ENCODE measurements at places on chromosomes 4 and X. TPM values are rescaled to one million over a fixed set of nuclear protein-coding genes. Genes with fewer than 3 reads are reported as not detected.

GRCh38 chr4:139554893-139555704, 920 bp downstream of the SETD7 start:
- peak; percentile 85 for DNase-seq

The JCHAIN gene
- 700 TPM for total RNA-seq

The RNF175 gene
- total RNA-seq, result 5.9 TPM

GRCh38 chr4:147683188-147683591, 773 bp downstream of the PRMT9 start:
- DNase-seq, result no peak

- no peak for DNase-seq
These were observed 532 bp downstream of the RPS4X start for GRCh38 chrX:72276478-72276953.

DNA sequence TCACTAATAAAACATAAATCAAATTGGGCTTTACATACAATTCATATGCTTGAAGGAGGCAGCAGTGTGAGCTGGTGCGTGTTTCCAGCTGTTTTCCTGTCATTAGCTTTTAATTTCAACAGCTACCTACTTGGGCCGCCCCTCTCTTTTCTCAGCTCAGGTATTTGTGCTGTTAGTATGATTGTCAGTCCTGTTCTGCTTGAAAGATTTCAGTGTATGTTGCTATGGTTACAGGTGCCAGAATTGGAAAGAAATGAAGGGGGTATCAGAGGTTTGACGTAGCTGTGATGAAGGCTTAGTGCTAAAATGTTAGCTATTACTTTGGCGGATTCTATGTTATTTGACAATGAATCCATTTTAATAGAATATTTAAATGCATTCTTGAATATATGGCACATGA, 440.3 kb downstream of the ZIC3 start:
- no peak for DNase-seq

GRCh38 chrX:153621949-153622598, 23.1 kb upstream of the CCNQ start:
- no peak for DNase-seq

All from breast epithelium (tissue), 4 donors.